NCI-H1694 treated with DMSO at 0.1 percent for 48 hours (cell line): ENCODE measurements at places on chromosomes 7 and 10.

GRCh38 chr7:129652914-129653313 is 41.4 kb downstream of the NRF1 start:
- no peak for DNase-seq

GRCh38 chr7:27151931-27152815 is at the start of gene HOXA3:
HOXA3 (minus strand) TSS chr7:27152583; CDS start chr7:27110640, 41,943 bp downstream.
- DNase-seq: no peak

GRCh38 chr7:46165276-46165675 is 244.2 kb upstream of the IGFBP3 start:
- DNase-seq: no peak

DNA sequence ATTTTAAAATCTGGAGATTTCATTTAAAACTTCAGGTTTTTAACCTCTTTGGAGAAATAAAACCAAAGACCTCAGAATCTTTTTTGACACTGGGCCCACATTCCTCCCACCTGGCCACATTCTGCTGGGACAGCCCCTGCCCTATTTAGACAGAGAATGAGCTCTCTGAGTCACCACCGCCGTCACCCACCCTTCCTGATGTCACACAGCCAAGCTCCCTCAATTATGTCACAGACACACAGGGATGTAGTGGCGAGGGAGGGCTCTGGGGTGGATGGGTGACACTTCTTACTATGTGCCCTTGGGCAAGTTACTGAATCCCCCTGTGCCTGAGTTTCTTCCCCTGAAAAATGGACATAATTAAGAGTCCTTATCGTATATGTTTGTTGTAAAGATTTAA is 162.6 kb downstream of the RAB11FIP2 start:
- no peak for DNase-seq

- no peak for DNase-seq
Observed at GRCh38 chr7:12091231-12091630, 119.9 kb upstream of the TMEM106B start.

- no peak for DNase-seq
Observed at GRCh38 chr10:80489371-80490112, 35.4 kb downstream of the TSPAN14 start.
